ENCODE measurements at places on chromosomes 7 and 10.

GRCh38 chr10:84265418-84265817, 20.6 kb downstream of the RGR start:
- no peak for DNase-seq

DNA sequence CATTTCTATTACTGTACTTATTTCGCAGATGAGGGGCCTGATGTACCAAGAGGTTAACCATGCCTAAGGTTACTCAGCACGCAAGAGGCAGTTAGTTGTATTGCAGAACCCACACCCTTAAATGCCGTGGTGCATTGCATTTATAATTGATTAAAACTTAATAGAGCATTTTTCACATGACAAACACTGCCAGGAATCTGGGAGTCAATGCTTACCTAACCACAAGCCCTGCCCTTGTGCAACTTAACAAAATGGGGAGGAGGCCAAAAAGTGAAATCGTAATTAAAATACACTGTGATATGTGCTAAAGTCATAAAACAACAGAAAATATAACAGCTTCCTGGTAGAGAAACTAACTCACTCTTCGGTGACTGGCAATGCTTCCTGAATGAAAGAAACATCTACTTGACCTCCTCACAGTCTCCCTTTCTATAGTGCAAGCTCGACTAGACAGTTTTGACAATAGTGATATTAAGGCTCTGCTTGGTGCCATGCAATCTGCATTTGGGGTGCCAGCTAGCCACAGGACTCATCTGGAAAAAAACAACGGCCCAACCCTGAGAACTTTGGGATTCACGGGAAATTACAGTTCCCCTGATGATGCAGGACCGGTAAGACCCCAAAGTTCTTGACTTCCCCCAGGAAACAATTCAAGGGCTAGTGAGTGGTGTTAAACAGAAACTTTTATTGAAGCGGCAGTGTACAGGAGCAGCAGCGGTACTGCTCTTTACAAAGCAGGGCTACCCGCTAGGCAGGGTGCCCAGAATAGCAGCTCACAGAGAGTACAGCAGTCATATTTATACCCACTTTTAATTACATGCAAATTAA, 612.4 kb downstream of the TNS3 start:
- DNase-seq = no peak

GRCh38 chr10:97390091-97390490, 11.0 kb downstream of the RRP12 start:
- no peak for DNase-seq

- no peak for DNase-seq
Measured at GRCh38 chr7:110205899-110206298, 885.0 kb upstream of the LRRN3 start.

GRCh38 chr7:12749746-12750145, 62.3 kb downstream of the ARL4A start:
- no peak for DNase-seq

DNA sequence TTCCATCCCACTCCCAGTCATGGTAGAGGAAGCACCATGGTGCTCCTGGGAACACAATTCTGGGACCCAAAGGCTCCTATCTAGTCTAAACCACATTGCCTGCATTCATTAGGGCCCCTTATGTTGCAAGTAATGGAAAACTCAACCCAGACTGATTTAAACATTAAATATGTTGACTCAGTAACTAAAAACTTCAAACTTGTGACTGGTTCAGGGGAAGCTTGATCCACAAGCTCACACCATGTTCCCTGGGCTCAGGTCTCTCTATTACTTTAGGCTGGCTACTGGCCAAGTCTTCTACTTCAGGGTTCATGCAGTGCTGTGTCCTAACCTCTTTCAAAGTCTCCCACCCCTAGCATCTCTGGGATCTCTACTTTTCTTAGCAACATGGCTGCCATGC, 13.1 kb downstream of the WNT16 start:
- DNase-seq = no peak

- DNase-seq = no peak
Measured at GRCh38 chr7:113402005-113402404, 283.7 kb upstream of the SMIM30 start.

- no peak for DNase-seq
Measured at GRCh38 chr10:78332012-78332411, 298.3 kb downstream of the RPS24 start.

DNA sequence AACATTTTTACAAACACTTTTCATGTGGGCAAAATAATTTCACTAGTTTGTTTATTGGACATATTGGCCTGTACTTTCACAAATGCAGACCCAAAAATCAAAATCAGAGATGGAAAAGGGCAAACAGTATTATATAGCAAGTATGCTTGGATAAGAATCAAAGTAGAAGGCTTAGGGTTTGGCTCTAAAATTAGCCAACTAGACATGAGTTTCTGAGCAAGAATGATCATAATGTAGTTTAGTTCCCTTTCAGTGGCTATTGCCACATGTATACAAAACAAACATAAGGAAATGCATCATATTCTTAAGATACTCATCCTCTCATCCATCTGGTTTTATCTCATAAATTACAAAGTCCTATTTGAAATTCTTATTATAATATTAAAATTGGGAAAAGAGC, 132.5 kb downstream of the IMMP2L start:
- no peak for DNase-seq

DNA sequence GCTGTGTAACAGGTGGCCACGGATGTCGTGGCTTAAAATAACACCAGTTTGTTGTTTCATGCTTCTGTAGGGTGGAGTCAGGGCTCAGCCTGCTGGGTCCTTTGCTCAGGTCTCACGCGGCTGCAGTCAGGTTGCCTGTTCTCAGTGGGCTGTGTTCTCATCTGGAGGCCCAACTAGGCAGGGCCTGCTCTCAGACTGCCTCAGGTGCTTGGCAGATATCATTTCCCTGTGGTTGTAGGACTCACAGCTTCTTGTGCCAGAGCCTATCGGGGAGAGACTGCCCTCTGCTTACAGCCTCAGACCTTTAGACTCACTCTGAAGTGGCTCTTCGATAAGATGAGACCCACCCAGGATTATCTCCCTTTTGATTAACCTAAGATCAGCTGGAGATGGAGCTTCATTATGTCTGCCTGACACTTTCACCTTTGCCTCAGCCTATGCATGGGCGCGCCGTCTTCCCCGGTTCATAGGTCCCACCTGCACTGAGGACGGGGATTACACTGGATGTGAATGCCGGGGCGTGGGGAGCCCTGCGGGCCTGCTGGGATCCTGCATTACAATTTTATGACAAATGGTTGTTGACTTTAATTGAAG, 55.3 kb downstream of the INPP5A start:
- DNase-seq = no peak

GRCh38 chr10:78115135-78115853, 81.6 kb downstream of the RPS24 start:
- DNase-seq = no peak

GRCh38 chr10:131822013-131822691, 78.7 kb upstream of the PPP2R2D start:
- DNase-seq = no peak

- no peak for DNase-seq
Measured at GRCh38 chr7:155879592-155879991, 67.3 kb upstream of the SHH start.

GRCh38 chr10:33743429-33743857, 409.0 kb upstream of the NRP1 start:
- no peak for DNase-seq

DNA sequence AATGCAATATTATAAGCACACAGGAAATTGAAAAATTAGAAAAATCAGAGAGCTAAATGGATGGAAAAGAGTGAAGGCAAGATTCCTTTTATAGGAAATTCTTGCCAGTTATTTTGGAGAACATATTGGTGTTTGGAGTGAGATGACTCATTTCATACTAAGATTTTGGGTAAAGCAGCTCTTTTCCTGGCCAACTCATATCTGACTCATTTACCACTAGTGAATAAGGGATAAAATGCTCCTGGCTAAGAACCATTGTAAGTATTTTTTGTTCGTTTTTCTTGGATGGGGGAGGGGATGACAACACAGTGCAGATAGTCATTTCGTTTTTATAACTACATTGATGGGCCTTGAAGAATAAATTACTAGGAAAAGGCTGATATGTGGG, 139.3 kb downstream of the TWIST1 start:
- no peak for DNase-seq

DNA sequence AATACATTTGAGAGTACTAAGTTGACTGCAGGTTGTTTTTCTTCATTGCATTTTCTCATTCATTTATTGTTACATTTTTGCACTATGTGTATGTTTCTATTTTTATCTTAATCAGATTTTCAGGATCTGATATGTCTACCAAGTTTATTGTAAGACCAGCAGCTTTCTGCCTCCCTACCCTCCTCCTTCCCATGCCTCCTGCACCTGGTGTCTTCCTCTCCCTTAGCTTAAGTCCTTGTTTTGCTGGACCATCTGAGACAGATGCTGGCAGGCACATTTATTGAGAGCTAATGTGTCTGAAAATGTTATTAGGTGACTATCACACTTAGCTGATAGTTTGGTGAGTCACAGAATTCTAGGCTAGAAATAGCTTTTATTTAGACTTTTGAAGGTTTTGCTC, 79.6 kb downstream of the ANLN start:
- no peak for DNase-seq

GRCh38 chr10:120970595-120971529, 119.7 kb downstream of the WDR11 start:
- DNase-seq = no peak

GRCh38 chr10:72692994-72693781, 1.2 kb downstream of the MCU start:
- DNase-seq = no peak

DNA sequence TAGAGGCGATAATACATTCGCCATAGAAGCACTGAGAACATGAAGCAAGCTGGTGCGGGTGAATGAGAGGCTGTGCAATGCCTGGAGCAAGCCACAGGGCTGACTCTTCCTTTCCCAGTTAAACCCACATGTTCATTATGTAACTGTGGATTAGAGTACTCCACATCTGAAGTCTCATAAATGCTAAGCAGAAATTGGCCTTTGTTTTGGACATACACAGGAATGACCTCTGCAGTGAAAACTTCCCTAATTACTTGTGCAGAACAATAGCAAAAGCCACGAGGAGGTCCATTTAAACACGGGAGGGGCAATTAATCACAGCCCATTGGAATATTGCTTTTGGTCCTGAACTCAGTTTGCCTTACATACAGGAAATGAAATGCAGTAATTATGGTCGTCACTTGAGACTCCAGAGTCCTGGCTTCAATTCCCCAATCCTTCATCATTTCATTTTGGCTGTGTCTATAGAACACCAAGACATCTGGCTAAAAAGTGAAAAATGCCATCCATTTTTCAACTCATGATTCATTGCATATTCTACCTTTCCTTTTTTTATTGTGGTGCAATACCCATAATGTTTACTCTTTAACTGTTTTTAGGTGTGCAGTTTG, 78.7 kb upstream of the CXCL12 start:
- no peak for DNase-seq

Measured in CD4-positive, alpha-beta T cell treated with Interleukin-15 for 1 hour (primary cell).